ENCODE measurements at places on chromosomes 16 and 17. TPM values are rescaled to one million over a fixed set of nuclear protein-coding genes. Genes with fewer than 3 reads are reported as not detected.

The CHD9NB gene
- total RNA-seq: 1.2 TPM

The ZDHHC1 gene
- total RNA-seq: 9.1 TPM

The MYCBPAP gene
- total RNA-seq: not detected

GRCh38 chr17:1735834-1736347, 6.8 kb upstream of the SERPINF2 start:
- H3K27ac ChIP-seq: no peak overlapping the region
- H3K36me3 ChIP-seq: no peaks in the 10 kb centered on the region
- DNase-seq: no peak
- H3K27me3 ChIP-seq: no peaks in the 10 kb centered on the region
- no peaks in the 10 kb centered on the region for H3K4me1 ChIP-seq

DNA sequence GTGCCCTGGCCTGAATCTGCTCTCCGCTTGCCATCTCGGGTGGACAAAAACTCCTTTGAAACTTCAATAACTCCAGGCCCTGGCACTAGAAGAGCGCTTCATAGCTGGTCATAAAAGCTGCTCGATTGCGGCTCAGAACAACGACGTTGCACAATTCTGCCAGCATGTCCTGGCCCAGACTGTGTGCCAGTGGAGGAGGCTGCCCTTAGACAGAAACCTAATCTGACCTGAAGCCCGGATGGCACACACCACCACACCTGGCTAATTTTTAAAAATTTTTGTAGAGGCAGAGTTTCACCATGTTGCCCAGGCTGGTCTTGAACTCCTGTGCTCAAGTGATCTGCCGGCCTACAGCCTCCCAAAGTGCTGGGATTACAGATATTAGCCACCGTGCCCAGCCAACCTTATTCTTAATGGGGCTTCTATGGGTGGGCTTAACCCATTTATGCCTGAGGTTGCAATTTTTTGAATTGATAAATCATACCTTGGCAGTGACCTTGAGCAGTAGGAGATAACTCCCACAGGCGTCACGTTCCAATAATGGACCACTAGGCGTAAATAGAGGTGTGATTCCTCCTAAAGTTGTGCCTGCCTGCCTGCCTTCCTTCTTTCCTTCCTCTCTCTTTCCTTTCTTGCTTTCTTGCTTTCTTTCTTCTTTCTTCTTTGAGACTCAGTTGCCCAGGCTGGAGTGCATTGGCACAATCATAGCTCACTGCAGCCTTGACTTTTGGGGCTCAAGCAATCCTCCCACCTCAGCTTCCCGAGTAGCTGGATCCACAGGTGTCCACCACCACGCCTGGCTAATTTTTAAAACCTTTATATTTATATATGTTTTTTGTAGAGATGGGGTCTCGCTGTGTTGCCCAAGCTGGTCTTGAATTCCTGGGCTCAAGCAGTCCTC, 1.1 kb upstream of the PPL start:
- H3K36me3 ChIP-seq: no peaks in the 10 kb centered on the region
- H3K4me3 ChIP-seq: no peak overlapping the region
- H3K27ac ChIP-seq: peak overlapping the region; percentile 66
- no peaks in the 10 kb centered on the region for H3K27me3 ChIP-seq

GRCh38 chr16:66596986-66597848, 7.3 kb upstream of the CMTM3 start:
- H3K27ac ChIP-seq: no peak overlapping the region
- no peak overlapping the region for H3K4me3 ChIP-seq
- H3K36me3 ChIP-seq: no peaks in the 10 kb centered on the region
- H3K27me3 ChIP-seq: no peaks in the 10 kb centered on the region
- DNase-seq: no peak
- H3K4me1 ChIP-seq: no peaks in the 10 kb centered on the region

DNA sequence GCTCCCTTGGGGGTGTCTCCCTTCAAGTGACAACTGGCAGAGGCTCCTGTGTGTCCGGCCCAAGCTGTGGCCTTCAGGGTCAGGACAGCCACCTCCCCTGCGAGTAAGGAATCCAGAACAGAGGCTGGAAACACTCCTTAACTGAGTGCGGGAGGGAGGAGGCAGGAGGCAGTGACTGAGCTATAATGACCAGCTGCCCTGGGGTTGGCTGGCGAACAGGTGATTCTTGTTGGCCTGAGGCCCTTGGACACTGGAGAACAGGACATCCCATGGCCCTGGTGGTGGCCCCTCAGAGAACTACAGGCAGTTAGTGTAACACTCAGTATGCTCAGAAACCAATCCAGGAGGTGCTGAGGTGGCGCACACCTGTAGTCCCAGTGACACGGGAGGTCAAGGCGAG, 9.4 kb upstream of the SNAI3 start:
- DNase-seq: no peak
- no peak overlapping the region for H3K27ac ChIP-seq
- H3K27me3 ChIP-seq: no peaks in the 10 kb centered on the region
- peaks cover 2% of the 10 kb centered on the region for H3K36me3 ChIP-seq
- no peak overlapping the region for H3K4me3 ChIP-seq

DNA sequence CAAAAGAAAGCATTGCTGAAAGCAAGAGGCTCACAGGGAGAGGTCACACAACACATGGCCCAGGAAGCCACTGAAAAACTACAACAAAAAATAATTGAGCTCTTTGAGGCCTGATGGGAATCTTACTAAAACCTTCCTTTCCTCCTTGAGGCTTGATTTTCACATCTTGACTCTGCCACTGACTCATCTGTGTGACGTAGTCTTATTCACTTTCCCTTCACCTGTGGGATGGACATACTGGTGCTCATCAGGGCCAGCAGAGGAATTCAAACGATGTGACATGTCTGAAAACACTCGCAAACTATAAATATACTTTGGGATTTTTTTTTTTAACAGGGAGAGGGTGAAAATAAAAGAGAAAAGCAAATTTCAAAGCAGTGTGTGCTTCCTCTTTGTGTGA, 78.3 kb upstream of the ASIC2 start:
- no peak overlapping the region for H3K27ac ChIP-seq
- H3K27me3 ChIP-seq: no peaks in the 10 kb centered on the region
- H3K4me1 ChIP-seq: no peaks in the 10 kb centered on the region
- H3K4me3 ChIP-seq: no peak overlapping the region
- H3K36me3 ChIP-seq: no peaks in the 10 kb centered on the region

DNA sequence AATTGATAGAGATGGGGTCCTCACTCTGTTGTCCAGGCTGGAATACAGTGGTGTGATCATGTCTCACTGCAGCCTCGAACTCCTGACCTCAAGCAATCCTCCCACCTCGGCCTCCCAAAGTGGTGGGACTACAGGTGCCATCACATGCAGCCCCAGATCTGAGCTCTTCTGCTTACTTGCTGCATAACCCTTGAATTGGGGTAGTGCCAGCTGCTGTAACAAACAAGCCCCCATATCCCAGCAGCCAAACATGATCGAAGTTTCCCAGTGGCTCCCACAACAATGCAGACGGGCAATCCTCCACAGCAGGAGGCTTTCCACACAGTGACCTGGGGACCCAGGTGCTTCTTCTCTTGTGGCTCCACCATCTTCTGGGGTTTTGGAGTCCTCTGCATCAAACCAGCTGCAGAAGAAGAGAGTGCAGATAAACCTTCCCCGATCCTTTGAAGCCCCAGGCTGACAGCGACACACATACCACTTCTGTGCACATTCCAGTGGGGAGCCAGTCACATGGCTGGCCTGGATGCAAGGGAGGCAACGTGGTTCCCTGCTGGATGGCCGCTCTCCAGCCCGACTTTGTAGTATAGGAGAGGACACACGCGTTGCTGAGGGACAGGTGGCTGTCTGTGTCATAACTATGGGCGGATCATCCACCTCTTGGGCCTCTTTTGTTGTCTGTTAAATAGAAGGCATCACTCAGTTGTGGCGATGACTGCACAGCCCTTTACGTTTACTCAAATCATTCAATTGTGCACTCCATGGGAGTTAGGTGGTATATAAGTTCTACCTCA, 16.7 kb downstream of the SBK1 start:
- H3K4me3 ChIP-seq: no peak overlapping the region
- H3K36me3 ChIP-seq: no peaks in the 10 kb centered on the region
- H3K27ac ChIP-seq: no peak overlapping the region
- no peak for DNase-seq

DNA sequence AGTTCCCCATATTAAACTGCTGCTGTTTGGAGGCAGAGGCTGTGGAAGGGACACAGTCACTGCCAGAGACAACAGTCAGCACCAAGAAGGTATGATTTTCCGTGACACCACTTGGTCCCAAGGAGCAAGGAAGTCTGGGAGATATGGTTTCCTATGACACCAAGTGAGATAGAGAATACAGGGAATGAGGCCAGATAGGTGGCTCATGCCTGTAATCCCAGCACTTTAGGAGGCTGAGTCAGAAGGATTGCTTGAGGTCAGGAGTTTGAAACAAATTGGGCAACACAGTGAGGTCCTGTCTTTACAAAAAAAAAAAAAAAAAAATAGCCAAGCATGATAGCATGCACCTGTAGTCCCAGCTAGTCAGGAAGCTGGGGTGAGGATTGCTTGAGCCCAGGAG, 90.8 kb downstream of the ABCC12 start:
- H3K4me1 ChIP-seq: no peaks in the 10 kb centered on the region
- no peak overlapping the region for H3K27ac ChIP-seq
- peaks cover 4% of the 10 kb centered on the region for H3K27me3 ChIP-seq
- no peaks in the 10 kb centered on the region for H3K36me3 ChIP-seq

- no peak for DNase-seq
- no peak overlapping the region for H3K4me3 ChIP-seq
- H3K27ac ChIP-seq: no peak overlapping the region
- 0 out of 2 replicates have a peak, but pooled peaks cover 4% of the 10 kb centered on the region for H3K4me1 ChIP-seq
These were observed 6.8 kb upstream of the WDR45B start for GRCh38 chr17:82655038-82655479.

GRCh38 chr17:44323359-44324091, 1.1 kb downstream of the SLC25A39 start:
- peaks cover 11% of the 10 kb centered on the region for H3K4me1 ChIP-seq
- no peaks in the 10 kb centered on the region for H3K27me3 ChIP-seq
- peak overlapping the region; percentile 60 for H3K4me3 ChIP-seq
- no peak for DNase-seq
- peaks cover 19% of the 10 kb centered on the region for H3K36me3 ChIP-seq

DNA sequence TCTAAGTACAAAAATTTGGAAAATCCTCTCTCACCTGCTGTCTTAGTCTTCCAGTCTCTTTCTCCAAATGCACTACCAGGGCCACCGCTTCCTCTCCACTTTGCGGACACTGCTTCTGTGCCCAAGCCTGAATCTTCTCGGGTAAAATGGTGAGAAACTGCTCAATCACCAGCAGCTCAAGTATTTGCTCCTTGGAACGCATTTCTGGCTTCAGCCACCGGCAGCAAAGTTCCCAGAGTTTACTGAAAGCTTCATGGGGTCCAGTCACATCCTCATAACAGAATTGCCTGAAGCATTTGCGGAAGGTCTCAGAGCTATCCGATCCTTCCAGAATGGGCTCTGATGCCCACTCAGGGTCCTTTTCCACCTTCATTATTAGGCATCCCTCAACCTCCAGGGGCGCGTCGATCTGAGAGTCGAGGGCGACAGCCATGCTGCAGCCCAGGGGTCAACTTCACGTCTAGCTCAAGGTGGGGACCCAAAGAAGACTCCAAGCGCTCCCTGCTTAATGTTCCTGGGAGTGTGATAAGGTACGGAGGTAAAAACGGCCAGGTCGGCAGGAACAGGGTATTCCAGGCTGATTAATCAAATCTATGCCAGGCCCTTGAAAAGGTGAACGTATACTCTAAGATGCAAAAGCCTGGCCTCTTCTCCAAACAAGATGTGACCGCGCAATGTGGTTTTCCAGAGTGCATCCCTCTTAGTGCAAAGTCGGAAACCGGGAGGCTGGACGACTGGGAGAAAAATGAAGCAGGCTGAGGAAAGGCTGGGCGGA, 763 bp downstream of the ZKSCAN2 start:
- no peaks in the 10 kb centered on the region for H3K27me3 ChIP-seq
- peak overlapping the region; percentile 98 for H3K4me3 ChIP-seq
- DNase-seq: no peak
- peak overlapping the region; percentile 99 for H3K27ac ChIP-seq

GRCh38 chr17:62724398-62725146, 83.5 kb downstream of the MARCHF10 start:
- no peak for DNase-seq
- no peak overlapping the region for H3K4me3 ChIP-seq
- no peaks in the 10 kb centered on the region for H3K36me3 ChIP-seq
- peaks cover 11% of the 10 kb centered on the region for H3K4me1 ChIP-seq

DNA sequence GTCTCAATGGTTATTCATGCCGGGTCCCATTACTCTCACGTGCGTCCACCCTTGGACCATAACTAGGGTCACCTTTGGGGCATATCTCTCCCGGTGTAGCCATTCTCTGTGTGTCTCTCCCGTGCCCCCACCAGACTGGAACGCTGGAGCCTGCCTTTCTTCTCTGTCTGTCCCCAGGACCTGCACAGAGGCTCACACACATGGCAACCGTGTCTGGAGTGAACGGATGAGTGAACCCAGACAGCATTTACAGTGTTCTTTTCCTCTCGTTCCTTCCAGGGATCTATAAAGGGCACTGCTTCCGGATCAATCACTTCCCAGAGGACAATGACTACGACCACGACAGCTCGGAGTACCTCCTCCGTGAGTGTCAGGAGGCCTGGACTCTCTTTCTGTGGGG, 26.4 kb upstream of the CACNG1 start:
- no peak overlapping the region for H3K4me3 ChIP-seq
- H3K27me3 ChIP-seq: no peaks in the 10 kb centered on the region
- H3K4me1 ChIP-seq: no peaks in the 10 kb centered on the region
- no peak for DNase-seq
- H3K27ac ChIP-seq: no peak overlapping the region

DNA sequence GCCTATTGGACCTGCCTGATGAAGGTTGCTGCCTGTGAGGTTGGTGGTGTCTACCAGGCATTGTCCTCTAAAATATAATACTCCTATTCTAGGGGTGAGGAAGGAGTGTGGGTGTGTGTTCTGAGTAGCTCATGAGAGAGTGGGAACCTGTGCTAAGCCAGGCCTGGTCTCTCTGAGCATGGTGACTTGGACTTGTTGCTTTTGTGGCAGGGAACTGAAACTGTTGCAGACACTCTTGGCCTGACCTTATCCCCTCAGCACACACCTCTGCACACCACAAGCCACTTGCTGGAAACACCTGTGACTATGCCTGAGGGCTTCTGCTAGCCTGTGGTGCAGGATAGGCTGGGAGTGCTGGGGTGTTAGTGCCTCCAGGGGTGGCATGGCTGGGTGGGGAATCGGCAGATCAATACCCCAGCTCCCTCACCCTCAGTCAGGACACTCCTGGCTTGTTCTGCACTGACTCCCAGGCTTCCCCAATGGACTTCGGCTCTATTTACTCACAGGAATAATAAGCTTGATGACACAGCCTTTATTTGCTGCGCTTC, 29.9 kb downstream of the PLCG2 start:
- H3K27ac ChIP-seq: no peak overlapping the region
- no peak overlapping the region for H3K4me3 ChIP-seq
- DNase-seq: no peak
- H3K27me3 ChIP-seq: no peaks in the 10 kb centered on the region
- H3K4me1 ChIP-seq: no peaks in the 10 kb centered on the region

GRCh38 chr16:8740775-8741355, 56.6 kb downstream of the TMEM186 start:
- H3K4me1 ChIP-seq: no peaks in the 10 kb centered on the region
- H3K27ac ChIP-seq: no peak overlapping the region
- no peak for DNase-seq
- no peak overlapping the region for H3K4me3 ChIP-seq
- H3K27me3 ChIP-seq: no peaks in the 10 kb centered on the region
- no peaks in the 10 kb centered on the region for H3K36me3 ChIP-seq

GRCh38 chr16:82753821-82754220, 127.1 kb downstream of the CDH13 start:
- H3K36me3 ChIP-seq: no peaks in the 10 kb centered on the region
- no peak for DNase-seq
- no peaks in the 10 kb centered on the region for H3K4me1 ChIP-seq
- no peaks in the 10 kb centered on the region for H3K27me3 ChIP-seq

- H3K4me1 ChIP-seq: peaks cover 25% of the 10 kb centered on the region
- no peak for DNase-seq
- no peak overlapping the region for H3K4me3 ChIP-seq
These were observed 2.6 kb upstream of the AKAP1 start for GRCh38 chr17:57082441-57082840.
